ENCODE measurements at places on chromosomes 2 and 18.

GRCh38 chr2:134420259-134420658, 166.4 kb downstream of the MGAT5 start:
- no peak for DNase-seq

- no peak for DNase-seq
Measured at GRCh38 chr18:616380-616995, 19.7 kb downstream of the CLUL1 start.

DNA sequence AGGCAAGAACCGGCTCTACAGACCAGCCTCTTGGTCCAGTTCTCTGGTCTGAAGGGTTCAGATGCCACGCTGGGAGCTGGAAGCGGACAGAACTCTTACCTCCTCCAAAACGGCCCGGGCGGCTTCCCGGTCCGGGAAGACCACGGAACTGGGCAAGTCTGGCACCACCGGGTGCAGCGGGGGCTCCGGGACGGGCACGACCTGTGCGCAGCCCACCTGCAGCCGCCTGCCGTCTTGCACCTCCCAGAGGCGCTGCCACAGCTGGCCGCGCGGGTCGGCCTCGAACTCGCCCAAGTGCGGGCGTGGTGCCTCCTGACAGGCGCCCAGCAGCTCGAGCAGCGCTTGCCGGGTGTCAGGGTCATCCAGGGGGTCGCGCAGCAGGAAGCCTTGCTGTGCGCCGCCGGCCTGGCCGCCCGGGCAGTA, 773 bp downstream of the CMPK2 start:
- DNase-seq: no peak

DNA sequence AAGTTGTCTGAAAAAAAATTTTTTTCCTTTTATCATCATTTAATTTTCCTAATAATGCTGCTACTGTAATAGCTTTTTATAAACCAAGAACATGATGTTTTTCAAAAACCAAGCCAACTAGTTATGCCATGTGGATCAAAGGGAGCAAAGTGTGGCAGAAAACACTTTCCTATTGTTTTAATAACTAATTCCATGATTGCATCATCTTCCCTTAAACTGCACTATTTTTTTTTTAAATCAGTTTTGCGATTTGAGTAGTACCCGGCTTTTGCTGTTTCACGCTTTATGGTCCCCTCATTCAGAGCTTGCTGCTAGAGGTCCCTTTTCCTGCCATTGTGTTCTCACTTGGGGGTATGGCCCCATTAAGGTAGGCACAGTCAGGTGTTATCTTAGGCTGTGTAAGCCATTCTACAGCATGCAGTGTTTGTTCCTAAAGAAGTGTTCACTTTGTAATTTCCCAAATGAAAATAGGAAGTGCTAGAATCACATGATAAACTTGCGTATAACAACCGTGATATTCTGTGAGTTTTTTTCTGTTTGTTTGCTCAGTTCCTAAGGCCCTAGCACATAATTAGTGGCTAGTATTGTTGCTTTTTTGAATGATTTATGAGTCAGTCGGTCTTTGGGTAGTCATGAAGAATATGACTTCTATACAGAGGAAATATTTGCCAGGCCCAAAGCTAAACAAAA, 225.8 kb downstream of the PTGR3 start:
- no peak for DNase-seq

GRCh38 chr2:217482056-217482710, 520.6 kb downstream of the TNS1 start:
- DNase-seq: no peak

GRCh38 chr18:46072959-46073358, 899 bp upstream of the PSTPIP2 start:
- no peak for DNase-seq

Data from activated T-cell treated with anti-CD3 and anti-CD28 coated beads, Interleukin-2, amount 50 U/mL, for 72 hours (primary cell).